Activated CD4-positive, alpha-beta T cell treated with anti-CD3 and anti-CD28 coated beads, Interleukin-2, amount 50 U/mL, for 1 hour (primary cell): ENCODE measurements at places on chromosomes 12 and 14.

GRCh38 chr14:71371711-71372396 is 464.6 kb downstream of the PCNX1 start:
- no peak for DNase-seq

- DNase-seq = peak; percentile 60
Observed at GRCh38 chr14:70907996-70908934, 1.0 kb downstream of the PCNX1 start.

GRCh38 chr14:25150934-25151790 is 101.2 kb upstream of the STXBP6 start:
- DNase-seq = no peak

- no peak for DNase-seq
Observed at GRCh38 chr14:66117600-66117999, 368.6 kb upstream of the CCDC196 start.

DNA sequence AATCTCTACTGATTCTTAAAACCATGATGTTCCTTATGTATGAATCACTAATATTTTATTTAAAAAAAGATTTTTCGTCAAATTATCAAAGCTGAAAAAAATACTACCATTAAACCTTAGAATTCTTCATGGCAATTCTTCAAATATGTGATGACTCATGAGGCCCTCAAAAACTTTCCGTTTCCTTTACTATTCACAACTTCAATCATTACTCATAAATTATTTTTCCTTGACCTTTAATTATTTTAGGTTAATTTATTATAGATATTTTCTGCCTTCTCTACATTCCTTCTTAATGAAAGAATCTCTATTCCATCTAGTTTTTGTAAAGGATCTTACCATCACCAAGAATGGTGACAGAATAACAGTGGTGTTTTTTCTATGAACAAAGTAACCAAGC is 162.1 kb upstream of the SOX5 start:
- no peak for DNase-seq

- no peak for DNase-seq
Observed at GRCh38 chr14:20422886-20423285, 9.6 kb upstream of the TEP1 start.

DNA sequence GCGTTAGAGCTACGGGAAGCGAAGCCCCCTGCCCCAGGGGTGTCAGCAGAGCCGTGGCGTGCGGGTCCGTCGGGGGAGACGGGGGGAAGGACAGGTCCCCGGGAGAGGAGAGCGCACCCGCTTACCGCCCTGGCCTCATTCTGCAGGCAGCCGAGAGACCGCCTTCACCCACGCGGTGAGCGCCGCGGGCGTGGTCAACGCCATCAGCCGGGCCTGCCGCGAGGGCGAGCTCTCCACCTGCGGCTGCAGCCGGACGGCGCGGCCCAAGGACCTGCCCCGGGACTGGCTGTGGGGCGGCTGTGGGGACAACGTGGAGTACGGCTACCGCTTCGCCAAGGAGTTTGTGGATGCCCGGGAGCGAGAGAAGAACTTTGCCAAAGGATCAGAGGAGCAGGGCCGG is 10.5 kb downstream of the WNT5B start:
- DNase-seq = no peak

GRCh38 chr12:68675101-68675842 is 11.5 kb upstream of the NUP107 start:
- peak; percentile 68 for DNase-seq

DNA sequence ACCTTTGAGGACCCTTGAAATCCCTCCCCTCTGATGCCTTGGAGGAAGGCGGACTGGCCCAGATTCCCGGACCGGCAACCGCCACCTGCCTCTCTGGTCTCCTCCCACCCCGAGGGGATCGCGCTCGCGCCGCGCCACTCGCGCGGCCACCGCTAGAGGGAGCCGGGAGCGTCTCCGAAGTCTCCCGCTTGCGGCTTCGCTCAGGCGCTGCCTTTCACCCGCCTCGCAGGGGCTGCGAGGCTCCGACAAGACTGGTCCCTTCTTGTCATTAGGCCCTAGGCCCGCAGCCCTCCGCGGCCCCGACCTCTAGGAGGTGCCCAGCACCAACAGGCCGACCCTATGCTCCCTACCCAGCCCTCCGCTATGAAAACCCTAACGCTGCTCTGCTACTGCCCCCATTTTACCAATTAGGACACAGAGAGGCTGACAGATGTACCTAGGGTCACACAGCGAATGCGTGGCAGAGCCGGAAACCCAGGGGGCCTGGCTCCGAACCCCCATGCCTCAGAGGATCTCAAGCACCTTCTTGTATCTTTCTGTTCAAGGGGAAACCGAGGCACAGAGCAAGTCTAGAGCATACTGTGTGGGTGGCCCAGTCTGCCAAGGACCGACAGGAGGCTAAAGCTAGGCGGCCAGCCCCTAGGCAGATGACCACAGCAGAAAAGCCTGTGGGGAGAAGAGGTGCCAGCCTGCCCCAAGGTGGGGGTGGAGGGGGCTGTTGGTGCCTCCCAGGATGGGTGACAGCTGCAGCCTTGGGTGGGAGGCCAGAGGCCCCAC is 21.4 kb upstream of the VSX2 start:
- peak; percentile 73 for DNase-seq

DNA sequence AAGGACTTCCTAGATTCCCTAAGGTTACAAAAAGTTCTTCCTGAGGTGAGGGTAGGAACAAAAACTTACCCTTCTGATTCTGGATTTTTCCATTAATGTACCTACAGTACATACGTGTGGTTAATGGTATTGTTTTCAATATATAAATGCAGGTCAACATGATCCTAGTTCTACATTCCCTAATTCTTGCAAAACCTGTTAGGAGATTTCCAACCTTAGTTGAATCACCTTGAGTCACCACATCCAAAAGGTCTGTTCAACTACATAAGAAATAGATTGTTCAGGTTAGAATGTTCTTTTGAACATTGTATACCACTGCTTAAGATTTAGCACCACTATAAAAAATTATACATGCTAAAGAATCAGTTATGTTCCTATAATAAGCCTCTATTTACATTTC is 118.9 kb downstream of the GARIN6 start:
- DNase-seq = no peak

DNA sequence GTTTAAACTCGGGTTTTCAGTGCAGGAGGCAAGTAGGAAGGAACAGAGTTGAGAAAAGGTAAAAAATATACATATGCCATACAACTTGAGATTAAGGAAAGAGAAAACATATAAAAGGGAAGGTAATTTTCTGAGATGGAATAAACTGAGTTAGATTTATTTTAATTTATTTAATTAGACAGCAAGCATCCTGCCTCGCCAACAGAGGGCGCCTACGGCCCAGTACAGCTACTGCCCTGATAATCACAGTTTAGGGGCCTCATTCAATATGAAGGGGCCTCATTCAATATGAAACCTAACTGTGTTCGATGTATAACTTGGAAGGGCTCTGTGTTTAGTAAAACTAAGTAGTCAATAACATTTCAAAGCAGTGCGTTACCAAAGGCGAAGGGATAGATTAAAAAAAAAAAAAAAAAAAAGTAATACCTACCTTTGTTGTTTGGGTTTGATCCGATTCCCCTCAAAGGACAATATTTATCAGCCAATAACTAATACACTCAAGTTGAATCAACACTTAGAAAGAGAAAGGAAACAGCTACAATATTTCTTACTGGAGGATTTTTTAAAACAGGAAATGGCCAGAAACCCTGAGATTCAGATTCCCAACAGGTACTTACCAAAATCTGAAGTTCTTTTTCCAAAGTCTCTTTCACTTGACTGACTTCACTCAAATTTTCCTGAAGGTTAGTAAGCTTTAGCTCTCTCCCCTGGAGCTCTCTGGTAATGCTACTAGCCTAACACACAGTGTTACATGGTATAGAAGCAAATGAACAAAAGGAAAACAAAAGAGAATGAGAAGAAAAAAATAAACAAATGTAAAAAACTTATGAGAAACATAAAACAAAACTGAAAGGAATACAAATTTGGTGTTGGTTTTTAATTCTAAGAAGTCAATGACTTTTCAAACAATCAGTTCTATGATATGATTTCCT is 70.0 kb upstream of the VPS33A start:
- DNase-seq = peak; percentile 49

DNA sequence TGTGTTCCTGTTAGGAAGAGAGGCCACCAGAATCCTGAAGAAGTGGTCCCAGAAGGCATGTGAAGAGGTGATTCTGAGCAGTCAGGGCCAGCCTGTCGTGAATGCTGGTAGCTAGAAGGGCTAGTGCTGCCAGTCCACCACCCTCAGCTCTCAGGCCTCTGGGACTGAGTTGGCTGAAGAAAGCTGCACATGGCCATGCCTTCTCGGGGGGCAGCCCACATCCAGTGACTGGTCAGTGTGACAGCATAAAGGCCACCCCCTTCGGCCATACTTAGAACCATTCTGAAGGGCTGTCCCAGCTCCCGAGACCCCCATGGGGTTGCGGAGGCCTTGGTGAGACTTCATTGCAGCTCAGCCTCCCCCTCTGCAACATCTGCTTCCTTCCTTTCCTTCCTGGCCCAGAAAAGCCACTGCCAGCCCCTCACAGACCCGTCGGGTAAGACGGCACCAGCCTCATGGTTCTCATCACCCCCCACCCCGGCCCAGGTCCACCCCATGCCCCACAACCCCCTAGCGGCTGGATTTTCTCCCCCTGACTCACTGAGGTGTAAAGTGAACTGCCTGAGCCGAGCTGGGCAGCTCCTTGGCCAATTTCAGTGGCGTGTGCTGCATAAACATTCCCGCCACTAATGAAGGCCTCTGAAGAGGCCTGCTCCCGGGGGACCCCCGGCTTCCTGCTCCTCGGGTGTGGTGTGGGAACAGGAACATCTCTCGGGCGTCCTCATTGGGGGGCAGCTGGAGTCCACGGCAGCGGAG is 49.5 kb upstream of the DIO3 start:
- no peak for DNase-seq

DNA sequence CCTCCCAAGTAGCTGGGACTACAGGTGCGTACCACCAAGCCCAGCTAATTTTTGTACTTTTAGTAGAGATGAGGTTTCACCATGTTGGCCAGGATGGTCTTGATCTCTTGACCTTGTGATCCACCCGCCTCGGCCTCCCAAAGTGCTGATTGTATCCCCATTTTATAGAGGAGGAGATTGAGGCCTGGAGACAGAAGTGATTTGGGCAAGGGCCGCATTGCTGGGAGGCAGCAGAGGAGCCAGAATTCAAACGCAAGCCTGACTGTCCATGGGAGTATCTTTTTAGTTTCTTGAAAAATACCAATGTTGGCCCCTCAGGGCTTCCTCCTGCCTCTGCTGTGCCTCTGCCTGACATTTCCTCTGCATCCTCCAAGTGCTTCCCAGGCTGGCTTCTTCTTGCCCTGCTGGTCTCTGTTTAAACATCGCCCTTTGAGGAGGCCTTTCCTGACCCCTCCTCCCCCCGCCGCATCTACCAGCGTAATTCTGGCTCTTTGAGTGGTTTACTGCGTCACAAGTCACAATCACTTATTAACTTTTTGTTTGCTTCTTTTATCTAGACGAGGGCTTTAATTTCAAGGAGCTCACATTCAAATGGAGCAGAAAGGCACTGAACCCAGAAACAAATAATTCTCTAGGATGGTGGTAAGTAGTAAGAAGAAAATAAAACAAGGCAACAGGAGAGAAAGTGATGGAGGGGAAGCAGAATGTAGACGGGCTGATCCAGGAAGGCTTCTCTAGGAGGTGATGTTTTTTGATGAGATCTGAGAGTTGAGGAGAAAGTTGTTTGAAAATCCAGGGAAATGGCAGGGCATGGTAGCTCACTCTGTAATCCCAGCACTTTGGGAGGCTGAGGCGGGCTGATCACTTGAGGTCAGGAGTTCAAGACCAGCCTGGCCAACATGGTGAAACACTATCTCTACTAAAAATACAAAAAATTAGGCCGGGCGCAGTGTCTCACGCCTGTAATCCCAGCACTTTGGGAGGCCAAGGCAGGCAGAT is 91.0 kb upstream of the MED13L start:
- DNase-seq = no peak

GRCh38 chr12:67826946-67827720 is 162.1 kb upstream of the IFNG-AS1 start:
- DNase-seq = no peak

GRCh38 chr14:24894583-24895242 is 155.2 kb downstream of the STXBP6 start:
- no peak for DNase-seq

GRCh38 chr12:45170456-45171042 is 45.3 kb upstream of the ANO6 start:
- DNase-seq = peak; percentile 81

GRCh38 chr14:25042362-25043299 is 7.3 kb downstream of the STXBP6 start:
- no peak for DNase-seq

- peak; percentile 76 for DNase-seq
Observed at GRCh38 chr12:121095544-121096198, 37.0 kb upstream of the P2RX7 start.

DNA sequence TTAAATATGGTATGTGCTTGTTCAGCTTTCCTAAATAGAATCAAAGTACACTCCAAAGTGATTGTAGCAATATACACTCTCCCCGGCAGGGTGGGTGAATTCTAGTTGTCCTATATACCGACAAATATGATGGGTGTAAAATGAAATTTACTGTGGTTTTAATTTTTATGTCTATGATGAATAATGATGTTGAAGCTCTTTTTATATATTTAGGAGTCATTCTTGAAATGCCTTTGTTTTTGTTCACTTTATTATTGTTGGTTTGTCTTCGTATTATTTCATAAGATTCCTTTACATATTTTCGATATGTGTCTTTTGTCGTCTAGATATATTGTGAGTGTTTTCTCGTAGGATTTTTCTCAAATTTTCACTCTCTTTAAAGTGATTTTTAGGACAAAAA is 105.7 kb downstream of the PDE3A start:
- no peak for DNase-seq

GRCh38 chr14:68664225-68664681 is 128.6 kb downstream of the ZFP36L1 start:
- DNase-seq = no peak
